ENCODE measurements at places on chromosomes 2 and 18.

DNA sequence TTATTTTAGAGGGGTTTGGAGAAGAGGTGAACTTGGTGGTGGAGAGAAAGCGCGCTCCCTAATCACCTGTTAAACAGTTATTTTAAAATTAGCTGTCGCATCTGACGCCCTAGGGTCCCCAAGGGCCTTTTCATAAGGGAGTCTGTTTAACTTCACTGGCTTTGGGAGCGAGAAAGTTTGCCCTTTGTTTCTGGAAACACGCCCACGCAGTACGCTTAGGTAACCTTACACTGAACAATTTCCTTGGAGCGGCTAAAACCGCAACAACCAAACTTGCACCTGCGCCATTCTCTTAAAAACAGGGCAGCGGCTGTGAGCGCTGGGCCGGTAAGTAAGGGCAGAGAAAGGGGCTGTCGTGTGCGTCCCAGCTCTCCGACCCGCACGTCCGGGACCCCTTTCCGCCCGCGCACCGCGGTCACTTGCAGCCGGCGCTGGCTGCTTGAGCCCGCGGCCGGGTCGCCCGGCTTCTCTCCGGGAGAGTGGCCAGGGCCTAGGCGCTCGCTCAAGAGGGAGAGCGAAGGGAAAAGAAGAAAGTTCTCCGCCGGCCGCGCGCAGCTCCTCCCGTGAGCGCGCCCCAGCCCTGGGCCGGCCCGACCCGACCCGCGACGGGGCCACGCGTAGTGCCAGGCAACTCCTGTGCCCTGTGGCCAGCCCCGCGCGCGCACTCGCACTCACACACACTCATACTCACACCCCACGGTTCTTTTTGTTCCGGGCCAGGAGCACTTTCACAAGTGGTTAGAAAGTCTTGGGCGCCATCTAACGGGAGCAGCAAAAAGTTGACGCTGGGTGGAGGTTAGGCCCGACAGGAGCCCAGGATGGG lies 19.2 kb downstream of the POU3F3 start:
- peak; percentile 42 for DNase-seq

GRCh38 chr18:63236406-63236805 lies 83.2 kb downstream of the BCL2 start:
- DNase-seq, result no peak

DNA sequence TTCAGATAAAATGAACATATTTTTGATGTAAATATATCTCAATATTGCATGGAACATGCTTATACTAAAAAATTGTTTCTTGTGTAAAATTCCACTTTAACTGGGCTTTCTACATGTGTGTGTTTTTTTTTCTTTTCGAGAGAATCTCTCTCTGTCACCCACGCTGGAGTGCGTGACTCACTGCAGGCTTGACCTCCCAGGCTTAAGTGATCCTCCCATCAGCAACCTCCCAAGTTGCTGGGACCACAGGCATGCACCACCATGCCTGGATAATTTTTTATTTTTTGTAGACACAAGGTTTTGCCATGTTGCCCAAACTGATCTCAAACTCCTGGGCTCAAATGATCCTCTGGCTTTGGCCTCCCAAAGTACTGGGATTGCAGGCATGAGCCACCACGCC lies 254.6 kb downstream of the LOXHD1 start:
- no peak for DNase-seq

- no peak for DNase-seq
Measured at GRCh38 chr2:16644221-16644925, 21.3 kb downstream of the CYRIA start.

Measured in activated T-helper 1 cell treated with anti-CD3 and anti-CD28 coated beads, Interleukin-12 subunit alpha, Interleukin-12 subunit beta, Interleukin-2, Interleukin-4 antibody, amounts not matched to agents 30 ng/mL and 10 ng/mL and 1 ng/mL, durations not matched to agents 14 hours and 24 hours and 36 hours (primary cell).